ENCODE measurements at places on chromosomes 5 and 9.
A peak's percentile ranks its signal among the peaks of the same experiment; 100 is the strongest.

DNA sequence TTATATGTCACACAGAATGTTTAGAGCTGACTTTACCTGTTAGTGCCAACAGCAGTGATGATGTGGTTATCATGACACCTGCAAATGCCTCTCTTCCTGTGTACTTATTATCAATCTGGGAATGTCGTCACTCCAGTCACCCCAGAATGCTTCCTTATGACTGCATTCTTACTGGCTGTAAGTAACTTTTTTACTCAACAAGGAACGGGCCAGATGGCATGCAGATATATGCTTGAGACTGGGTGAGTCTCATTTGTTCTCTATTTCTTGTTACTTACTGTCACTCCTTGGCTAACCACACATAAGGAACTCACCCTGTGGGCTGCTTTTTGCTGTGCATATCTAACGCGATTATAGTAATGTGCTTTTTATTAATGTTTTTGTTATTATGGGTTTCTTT is 385.5 kb upstream of the MEF2C start:
- no peak for DNase-seq

- no peak for DNase-seq
Observed at GRCh38 chr5:90366948-90367347, 42.6 kb downstream of the CETN3 start.

DNA sequence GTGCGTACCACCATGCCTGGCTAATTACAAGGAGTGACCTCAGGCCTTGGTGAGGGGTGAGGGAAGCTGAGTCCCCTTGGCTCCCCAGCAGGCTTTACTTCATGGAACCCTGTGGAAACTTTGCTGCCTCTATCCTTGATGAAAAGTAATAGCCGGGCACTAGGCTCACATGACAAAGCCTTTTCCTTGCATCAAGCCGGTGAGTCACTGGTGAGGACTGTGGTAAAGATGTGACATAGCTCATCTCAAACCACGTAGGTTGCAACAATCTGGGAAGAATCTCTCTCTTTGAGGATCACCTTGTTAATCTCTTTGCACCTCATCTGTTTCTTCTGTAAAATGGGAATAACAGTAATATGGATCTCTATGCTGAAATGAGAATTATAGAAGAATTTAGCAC is 116.3 kb upstream of the SLC25A48 start:
- DNase-seq, result no peak

DNA sequence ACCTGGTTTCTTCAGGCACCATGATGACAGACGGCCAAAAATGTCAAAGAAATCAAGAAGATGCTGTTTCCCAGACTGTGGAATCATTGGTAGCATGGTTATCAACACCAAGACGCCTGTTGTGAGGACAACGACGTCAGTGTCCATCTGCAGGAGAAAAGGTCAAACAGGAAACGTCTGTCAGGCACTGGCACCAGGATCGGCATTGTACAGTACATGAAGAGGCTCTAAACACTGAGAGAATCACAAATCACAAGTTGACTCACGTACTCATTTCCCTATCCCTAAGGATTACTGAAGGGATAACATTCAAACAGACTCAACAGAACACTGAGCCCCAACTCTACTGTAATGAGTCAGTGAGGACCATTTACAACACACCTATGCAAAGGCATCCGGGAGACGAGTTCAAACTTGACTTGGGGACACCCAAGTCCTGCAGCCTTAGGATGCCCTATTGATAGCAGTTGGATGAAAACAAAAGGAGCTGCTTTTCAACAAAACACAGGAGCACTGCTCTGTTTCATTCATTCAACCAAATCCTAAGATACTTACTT is 21.0 kb downstream of the TSC1 start:
- no peak for DNase-seq

- no peak for DNase-seq
Observed at GRCh38 chr5:1874771-1875220, 7.9 kb downstream of the IRX4 start.

DNA sequence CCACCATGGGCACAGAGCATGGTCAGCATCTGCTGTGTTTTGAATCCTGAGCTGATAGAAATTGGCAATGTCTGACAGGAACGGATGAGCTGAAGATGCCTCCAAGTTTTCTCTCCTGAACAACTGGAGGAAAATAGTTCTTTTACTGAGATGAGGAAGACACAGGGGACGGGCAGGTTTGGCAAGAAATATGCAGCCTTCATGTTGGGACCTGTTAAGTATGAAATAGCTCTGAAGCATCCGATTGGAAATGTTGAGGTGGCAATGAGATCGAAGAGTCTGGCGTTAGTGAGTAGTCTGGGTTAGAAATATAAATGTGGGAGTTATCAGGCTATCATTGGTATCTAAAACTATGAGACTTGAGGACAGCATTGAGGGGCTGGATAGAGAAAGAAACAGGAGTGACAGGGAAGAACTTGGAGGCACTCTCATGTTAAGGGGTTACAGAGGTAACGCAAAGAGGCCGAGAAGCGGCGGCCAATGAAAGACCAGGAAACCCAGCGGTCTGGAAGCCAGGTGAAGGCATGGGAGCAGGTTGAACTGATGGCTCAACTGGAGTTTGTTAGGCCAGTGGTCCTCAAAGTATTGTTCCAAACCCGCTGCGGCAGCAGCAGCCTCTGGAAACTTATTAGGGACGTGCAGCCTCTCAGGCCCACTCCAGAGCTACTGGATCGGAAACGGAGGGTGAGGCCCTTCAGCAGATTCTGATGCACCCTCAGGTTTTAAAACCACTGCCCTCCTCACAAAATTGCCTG is 1.0 kb upstream of the MAMDC2 start:
- no peak for DNase-seq

- DNase-seq, result no peak
Observed at GRCh38 chr9:265209-265870, 50.7 kb downstream of the DOCK8 start.

GRCh38 chr9:13071921-13072320 is 207.6 kb downstream of the MPDZ start:
- no peak for DNase-seq

DNA sequence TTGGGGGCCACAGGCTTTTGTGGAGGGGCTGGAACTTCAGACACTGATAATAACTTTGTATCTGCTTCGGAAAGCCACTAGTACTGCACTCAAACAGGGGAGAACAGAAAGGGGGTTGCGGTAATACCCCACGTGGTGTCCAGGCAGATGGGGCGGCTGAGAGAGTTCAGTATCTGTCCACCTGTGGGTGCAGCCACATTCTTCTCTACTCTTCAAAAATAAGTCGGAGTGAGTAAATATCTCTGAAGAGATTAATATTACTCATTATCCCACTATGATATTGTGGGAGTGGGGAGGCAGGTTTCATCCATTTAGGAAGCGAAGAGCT is 102.1 kb upstream of the SSBP2 start:
- peak; percentile 78 for DNase-seq

DNA sequence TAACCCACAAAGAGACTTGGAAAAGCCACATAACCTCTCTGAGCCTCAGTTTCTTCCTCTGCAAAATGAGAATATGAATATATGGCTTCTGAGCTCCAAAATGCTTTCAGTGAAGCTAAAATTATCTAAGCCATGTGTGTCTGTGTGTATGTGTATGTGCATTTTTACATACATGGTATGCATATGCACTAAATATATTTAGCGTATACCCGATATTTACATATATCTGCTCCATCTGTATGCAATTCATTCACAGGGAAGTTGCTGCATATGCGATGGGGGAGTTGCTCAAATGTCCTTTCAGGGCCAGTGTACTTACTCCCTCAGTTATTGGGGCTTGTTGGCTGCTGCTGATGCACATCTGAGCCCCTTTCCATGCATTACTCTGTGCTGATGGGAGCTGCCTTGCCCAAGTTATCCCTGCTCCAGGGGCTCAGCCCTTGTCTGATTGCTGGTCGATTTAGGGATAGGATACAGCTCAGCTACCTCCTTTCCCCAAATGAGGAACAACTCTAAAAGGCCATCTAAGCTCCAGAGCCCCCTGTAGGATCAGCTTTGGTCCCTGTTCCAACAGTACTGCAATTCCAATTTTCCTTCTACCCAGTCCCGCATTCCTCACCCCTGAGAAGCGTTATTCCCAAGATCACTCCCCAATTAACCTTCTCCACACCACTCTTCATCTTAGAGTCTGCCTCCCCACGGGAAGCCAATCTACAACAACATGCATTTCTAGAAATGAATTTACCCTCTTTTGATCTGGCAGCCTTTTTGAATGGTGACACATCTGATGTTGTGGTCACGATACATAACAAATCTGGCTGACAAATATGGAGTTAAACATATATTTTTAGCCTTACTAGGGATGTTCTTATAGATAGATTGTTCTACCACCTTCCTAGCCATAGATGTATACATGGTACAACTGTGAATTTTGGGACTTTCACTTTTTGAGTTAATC is 15.9 kb downstream of the RHOBTB3 start:
- DNase-seq, result no peak

GRCh38 chr9:109453210-109453842 is 44.8 kb downstream of the PTPN3 start:
- no peak for DNase-seq

Data from DMS 273 treated with DMSO at 0.1 percent for 48 hours (cell line).